ENCODE measurements at places on chromosomes 7 and 10. TPM values are rescaled to one million over a fixed set of nuclear protein-coding genes. Genes with fewer than 3 reads are reported as not detected.

The PCLO gene
- polyA plus RNA-seq, result 0.05 TPM

The AOAH gene
- polyA plus RNA-seq, result 65.8 TPM

The IL15RA gene
- polyA plus RNA-seq, result 9.9 TPM

The FAM25A gene
- not detected for polyA plus RNA-seq

The WNT8B gene
- polyA plus RNA-seq, result not detected

The ALOX5 gene
- 69.3 TPM for polyA plus RNA-seq

The PRKG1 gene
- 1.1 TPM for polyA plus RNA-seq

The GBX1 gene
- not detected for polyA plus RNA-seq

The GIMAP4 gene
- polyA plus RNA-seq, result 35.9 TPM

The SLC16A9 gene
- 13.5 TPM for polyA plus RNA-seq

The NEUROD6 gene
- not detected for polyA plus RNA-seq

The ARF5 gene
- 137 TPM for polyA plus RNA-seq

The DPYSL4 gene
- polyA plus RNA-seq, result 0.55 TPM

The AGAP6 gene
- polyA plus RNA-seq, result 21.7 TPM

The TMEM196 gene
- 0.08 TPM for polyA plus RNA-seq

The TRRAP gene
- 9.2 TPM for polyA plus RNA-seq

The NCF1 gene
- 142 TPM for polyA plus RNA-seq

The FANK1 gene
- 0.35 TPM for polyA plus RNA-seq

The GNG11 gene
- polyA plus RNA-seq, result 36.0 TPM

The GLRX3 gene
- 63.2 TPM for polyA plus RNA-seq

The NPSR1 gene
- not detected for polyA plus RNA-seq

The VIPR2 gene
- polyA plus RNA-seq, result 0.48 TPM

The NKX2-3 gene
- polyA plus RNA-seq, result 10.8 TPM

The NPY gene
- 1.1 TPM for polyA plus RNA-seq

All from spleen (tissue), 13 donors.